ENCODE measurements at places on chromosomes 3 and 15.

- no peak for DNase-seq
Observed at GRCh38 chr3:157443905-157444796, 7.5 kb downstream of the PTX3 start.

GRCh38 chr3:13066236-13066635 lies 7.0 kb downstream of the IQSEC1 start:
- no peak for DNase-seq

GRCh38 chr3:46909535-46910161 lies 32.1 kb downstream of the PTH1R start:
- peak; percentile 97 for DNase-seq

- DNase-seq = no peak
Observed at GRCh38 chr15:75037685-75038084, 14.3 kb downstream of the PPCDC start.

- no peak for DNase-seq
Observed at GRCh38 chr15:50077176-50077575, 41.9 kb downstream of the ATP8B4 start.

GRCh38 chr3:49869525-49870126 lies at the start of gene CAMKV:
Gene CAMKV (minus strand): TSS chr3:49869906. CDS start chr3:49862388, 7,518 bp downstream.
- peak; percentile 65 for DNase-seq

- peak; percentile 69 for DNase-seq
Observed at GRCh38 chr15:100201376-100202280, 140.1 kb downstream of the ADAMTS17 start.

- DNase-seq = no peak
Observed at GRCh38 chr3:57012847-57013246, 47.6 kb upstream of the SPATA12 start.

All from eye (tissue), 1 donor.